ENCODE measurements at places on chromosomes 2 and 18. TPM values are rescaled to one million over a fixed set of nuclear protein-coding genes. Genes with fewer than 3 reads are reported as not detected.

Gene RBKS
- total RNA-seq, result 25.3 TPM

Gene TUBA3E
- total RNA-seq, result not detected

DNA sequence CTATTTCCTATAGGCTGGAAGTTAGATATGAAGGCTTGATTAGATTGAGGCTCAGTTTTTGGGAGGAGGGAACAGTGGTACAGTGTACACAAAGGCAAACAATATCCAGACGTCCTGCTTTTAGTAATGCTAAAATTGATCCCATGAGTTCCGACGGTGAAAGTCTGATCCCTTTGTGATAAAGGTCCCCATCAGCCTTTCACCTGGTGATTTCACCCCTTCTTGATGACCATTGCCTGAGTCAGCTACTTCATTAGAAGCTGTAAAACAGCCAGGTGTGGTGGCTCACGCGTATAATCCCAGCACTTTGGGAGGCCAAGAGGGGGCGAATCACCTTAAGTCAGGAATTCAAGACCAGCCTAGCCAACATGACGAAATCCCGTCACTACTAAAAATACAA, 29.7 kb downstream of the TWSG1 start:
- H3K27ac ChIP-seq, result no peak overlapping the region
- no peaks in the 10 kb centered on the region for H3K36me3 ChIP-seq
- no peak overlapping the region for H3K4me3 ChIP-seq
- H3K27me3 ChIP-seq, result no peaks in the 10 kb centered on the region
- no peak for DNase-seq

- no peaks in the 10 kb centered on the region for H3K27me3 ChIP-seq
- H3K27ac ChIP-seq, result peak overlapping the region; percentile 45
- H3K4me1 ChIP-seq, result peaks cover 21% of the 10 kb centered on the region
- DNase-seq, result peak; percentile 9
- no peaks in the 10 kb centered on the region for H3K36me3 ChIP-seq
- peak overlapping the region; percentile 45 for H3K4me3 ChIP-seq
Measured at GRCh38 chr2:144325086-144325485, 194.8 kb downstream of the ZEB2 start.

DNA sequence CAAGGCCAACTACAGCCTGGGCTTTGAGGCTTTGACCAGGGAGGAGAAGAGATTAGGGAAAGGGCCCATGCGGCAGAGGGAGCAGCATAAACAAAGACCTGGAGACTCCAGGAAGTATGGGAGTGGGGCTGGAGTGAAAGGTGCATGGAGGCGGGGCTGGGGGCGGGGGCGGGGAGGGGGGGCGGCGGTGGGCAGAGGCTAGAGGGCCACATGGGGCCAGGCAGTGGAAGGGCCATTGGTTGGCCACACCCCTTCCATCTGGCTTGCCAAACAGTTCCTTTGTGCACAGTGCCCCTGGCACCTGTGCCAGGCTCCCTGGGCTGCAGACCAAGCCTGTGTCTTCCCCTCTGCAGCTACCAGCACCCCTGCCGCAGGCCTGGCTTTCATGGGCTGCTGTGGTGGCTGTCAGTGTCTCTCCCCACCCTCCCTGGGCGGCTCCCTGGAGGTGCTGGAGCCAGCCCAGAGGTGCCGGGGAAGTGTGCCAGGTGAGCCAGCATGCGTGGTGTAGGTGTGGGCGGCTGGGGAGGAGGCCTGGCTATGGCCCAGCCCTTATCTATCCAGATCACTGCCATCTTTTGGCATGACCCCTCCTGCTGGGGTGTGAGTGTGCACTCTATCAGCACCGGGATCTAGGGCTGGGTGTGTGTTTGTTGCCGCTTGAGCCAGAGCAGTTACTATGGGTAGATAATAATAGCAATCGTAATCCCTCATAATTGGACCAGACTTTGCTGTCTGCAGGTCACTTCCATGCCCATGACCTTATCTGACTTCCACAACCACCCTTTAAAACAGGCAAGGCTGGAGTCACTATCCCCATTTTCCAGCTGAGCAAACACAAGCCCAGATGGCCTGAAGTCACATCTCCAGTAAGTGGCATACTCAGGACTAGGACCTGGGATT, 30.5 kb downstream of the DNMT3A start:
- no peak overlapping the region for H3K27ac ChIP-seq
- no peak overlapping the region for H3K4me3 ChIP-seq
- peaks cover 31% of the 10 kb centered on the region for H3K36me3 ChIP-seq
- DNase-seq, result no peak
- H3K4me1 ChIP-seq, result peaks cover 75% of the 10 kb centered on the region
- H3K27me3 ChIP-seq, result no peaks in the 10 kb centered on the region

- no peaks in the 10 kb centered on the region for H3K4me1 ChIP-seq
- H3K4me3 ChIP-seq, result no peak overlapping the region
- H3K36me3 ChIP-seq, result no peaks in the 10 kb centered on the region
- no peaks in the 10 kb centered on the region for H3K27me3 ChIP-seq
- DNase-seq, result no peak
Measured at GRCh38 chr2:129205176-129205575, 774.3 kb upstream of the RAB6C start.

DNA sequence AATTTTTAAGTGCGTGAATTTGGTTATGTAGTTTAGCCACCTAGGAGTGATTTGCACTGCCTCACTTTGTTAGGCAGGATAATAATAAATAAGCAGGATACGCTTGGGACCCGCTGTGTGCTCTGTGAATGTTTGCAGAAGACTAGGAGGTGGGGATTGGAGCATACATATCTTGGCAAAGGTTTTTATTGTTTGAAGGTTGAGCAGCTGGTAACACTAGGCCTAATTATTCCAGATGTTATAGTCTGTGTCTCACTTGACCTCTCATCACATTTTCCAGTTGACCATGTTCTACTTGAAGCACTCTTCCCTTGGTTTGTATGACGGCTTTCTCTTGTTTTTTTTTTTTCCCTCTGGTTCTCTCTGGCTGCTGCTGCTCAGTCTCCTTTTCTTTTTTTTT, 42.7 kb downstream of the FHOD3 start:
- no peak overlapping the region for H3K27ac ChIP-seq
- no peak overlapping the region for H3K4me3 ChIP-seq
- H3K4me1 ChIP-seq, result no peaks in the 10 kb centered on the region
- no peaks in the 10 kb centered on the region for H3K36me3 ChIP-seq
- DNase-seq, result no peak

DNA sequence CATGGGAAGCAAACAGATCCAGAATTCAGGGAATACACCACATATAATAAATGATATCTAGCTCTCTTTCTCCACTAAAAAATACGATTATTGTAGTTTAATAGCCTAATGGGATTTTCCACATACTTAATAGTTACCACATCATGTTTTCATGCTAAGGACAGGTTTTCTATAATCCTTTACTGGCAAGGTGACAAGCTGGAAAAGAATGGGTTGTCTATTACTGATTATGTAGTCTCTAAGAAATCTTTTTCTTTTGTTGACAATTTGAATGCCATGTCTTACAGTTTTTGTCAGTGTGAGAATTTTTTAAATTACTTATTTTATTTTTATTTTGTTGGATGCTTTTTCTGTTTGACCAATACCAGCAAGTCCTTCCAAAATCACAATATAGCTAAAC, 177.8 kb downstream of the GALNT13 start:
- H3K4me3 ChIP-seq, result no peak overlapping the region
- no peak overlapping the region for H3K27ac ChIP-seq
- H3K27me3 ChIP-seq, result no peaks in the 10 kb centered on the region
- H3K36me3 ChIP-seq, result no peaks in the 10 kb centered on the region
- no peak for DNase-seq

- no peak overlapping the region for H3K4me3 ChIP-seq
- no peak for DNase-seq
- H3K27me3 ChIP-seq, result no peaks in the 10 kb centered on the region
- H3K4me1 ChIP-seq, result no peaks in the 10 kb centered on the region
- H3K36me3 ChIP-seq, result no peaks in the 10 kb centered on the region
Measured at GRCh38 chr2:205814039-205814364, 131.7 kb downstream of the NRP2 start.

GRCh38 chr2:171592036-171592555, 69.8 kb downstream of the CYBRD1 start:
- H3K4me1 ChIP-seq, result no peaks in the 10 kb centered on the region
- H3K27me3 ChIP-seq, result peaks cover 4% of the 10 kb centered on the region
- H3K27ac ChIP-seq, result no peak overlapping the region
- no peak for DNase-seq
- no peaks in the 10 kb centered on the region for H3K36me3 ChIP-seq

DNA sequence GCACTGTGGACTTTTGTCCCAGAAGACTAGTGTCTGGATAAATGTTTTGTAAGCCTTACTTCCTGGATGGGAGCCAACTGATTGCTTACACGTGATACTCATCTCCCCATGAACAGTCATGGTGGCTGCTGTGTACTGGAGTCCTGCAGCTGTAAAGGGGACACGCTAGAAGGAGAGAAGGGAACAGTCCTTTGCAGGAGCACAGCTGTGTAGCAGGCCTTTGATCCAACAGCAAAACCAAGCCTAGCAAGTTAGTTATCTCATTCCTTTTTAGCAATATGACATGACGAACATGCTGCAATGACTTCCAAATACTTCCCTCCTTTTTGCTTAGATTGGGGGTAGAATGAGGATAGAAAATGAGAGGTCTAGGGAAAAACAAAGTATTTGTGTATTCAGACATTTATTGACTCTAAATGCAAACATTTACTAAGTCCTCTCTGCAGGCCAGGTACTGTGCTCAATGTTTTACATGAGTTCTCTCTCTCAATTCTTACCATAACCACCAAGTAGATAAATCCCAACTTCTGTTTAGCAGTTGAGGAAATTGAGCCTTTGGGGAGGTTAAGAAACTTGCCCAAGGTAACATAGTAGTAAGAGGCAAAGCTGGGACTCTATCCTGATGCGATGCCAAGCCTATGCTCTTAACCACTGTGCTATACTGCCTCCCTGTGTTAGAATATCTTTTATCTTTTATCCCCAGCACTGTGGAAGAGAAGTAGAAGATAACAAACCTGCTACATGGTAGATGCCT, 55.4 kb upstream of the CD28 start:
- DNase-seq, result peak; percentile 52
- H3K36me3 ChIP-seq, result no peaks in the 10 kb centered on the region
- no peak overlapping the region for H3K27ac ChIP-seq
- H3K4me3 ChIP-seq, result no peak overlapping the region
- H3K27me3 ChIP-seq, result no peaks in the 10 kb centered on the region
- H3K4me1 ChIP-seq, result no peaks in the 10 kb centered on the region

DNA sequence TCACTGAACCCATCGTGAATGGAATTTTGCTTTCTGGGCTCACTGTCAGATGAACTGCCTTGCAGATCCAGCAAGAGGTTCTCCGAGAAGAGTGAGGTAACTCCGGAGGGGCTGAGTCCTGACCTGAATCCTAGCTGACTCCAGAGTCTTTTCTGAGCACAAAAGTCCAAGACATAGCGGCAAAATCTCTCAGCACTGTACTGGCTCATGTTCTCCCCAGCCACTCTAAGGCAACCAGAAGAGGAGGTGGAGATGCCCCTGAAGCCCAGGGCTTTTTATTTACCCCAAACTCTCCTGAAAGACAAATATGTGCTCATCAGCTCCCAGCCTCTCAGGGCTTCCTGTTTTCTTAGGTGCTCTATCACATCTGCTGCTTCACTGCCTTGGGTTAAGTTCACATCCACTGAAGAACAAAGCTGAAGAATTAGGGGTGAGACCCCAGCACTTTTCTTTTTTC, 221.8 kb downstream of the MREG start:
- no peaks in the 10 kb centered on the region for H3K36me3 ChIP-seq
- DNase-seq, result no peak
- H3K27ac ChIP-seq, result no peak overlapping the region
- H3K27me3 ChIP-seq, result no peaks in the 10 kb centered on the region
- no peak overlapping the region for H3K4me3 ChIP-seq

- H3K27ac ChIP-seq, result no peak overlapping the region
- H3K36me3 ChIP-seq, result no peaks in the 10 kb centered on the region
- no peak overlapping the region for H3K4me3 ChIP-seq
- no peaks in the 10 kb centered on the region for H3K27me3 ChIP-seq
- no peak for DNase-seq
Measured at GRCh38 chr18:5467671-5468070, 76.1 kb downstream of the EPB41L3 start.

DNA sequence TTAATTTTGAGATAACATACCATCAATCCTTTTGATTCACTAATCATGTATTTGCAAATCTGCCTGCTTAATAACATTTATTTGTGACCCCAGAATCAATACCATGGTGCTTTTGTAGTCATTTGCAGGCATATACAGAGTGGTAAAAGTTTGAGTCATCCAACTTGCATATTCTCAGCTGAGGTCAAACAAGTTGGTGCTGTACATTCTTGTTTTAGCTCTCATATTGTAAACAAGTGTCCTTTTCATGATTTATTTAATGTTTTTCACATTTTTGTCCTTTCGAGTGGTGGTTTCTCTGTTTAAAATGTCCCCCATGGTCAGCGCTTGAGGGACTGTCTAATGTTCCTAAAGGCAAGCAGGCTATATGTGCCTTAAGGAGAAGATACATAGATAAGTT, 17.5 kb downstream of the RAB27B start:
- no peaks in the 10 kb centered on the region for H3K4me1 ChIP-seq
- H3K27ac ChIP-seq, result no peak overlapping the region
- no peaks in the 10 kb centered on the region for H3K36me3 ChIP-seq

GRCh38 chr2:178782236-178782635, 25.0 kb downstream of the TTN start:
- no peak overlapping the region for H3K4me3 ChIP-seq
- no peak for DNase-seq
- no peaks in the 10 kb centered on the region for H3K27me3 ChIP-seq
- H3K27ac ChIP-seq, result no peak overlapping the region

DNA sequence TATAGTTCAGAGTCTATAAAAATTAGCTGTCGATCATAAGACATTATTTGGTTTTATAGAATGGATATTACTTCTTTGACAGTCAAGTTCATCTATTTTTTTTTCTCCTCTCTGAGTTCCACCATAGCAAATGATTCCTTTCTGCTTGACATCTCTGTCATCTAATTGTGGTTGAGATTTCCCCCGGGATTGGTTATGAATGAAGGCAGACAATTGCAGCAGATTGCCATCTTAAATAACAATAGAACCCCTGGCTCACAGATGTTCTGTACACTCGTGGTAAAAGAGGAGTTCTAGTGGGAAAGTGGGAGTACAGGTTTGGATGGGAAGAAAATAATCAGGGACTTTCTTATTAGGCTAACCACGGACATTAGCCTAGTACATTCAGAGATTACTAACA, 292.1 kb upstream of the NRXN1 start:
- no peaks in the 10 kb centered on the region for H3K4me1 ChIP-seq
- no peaks in the 10 kb centered on the region for H3K36me3 ChIP-seq
- DNase-seq, result no peak
- no peaks in the 10 kb centered on the region for H3K27me3 ChIP-seq
- no peak overlapping the region for H3K27ac ChIP-seq

DNA sequence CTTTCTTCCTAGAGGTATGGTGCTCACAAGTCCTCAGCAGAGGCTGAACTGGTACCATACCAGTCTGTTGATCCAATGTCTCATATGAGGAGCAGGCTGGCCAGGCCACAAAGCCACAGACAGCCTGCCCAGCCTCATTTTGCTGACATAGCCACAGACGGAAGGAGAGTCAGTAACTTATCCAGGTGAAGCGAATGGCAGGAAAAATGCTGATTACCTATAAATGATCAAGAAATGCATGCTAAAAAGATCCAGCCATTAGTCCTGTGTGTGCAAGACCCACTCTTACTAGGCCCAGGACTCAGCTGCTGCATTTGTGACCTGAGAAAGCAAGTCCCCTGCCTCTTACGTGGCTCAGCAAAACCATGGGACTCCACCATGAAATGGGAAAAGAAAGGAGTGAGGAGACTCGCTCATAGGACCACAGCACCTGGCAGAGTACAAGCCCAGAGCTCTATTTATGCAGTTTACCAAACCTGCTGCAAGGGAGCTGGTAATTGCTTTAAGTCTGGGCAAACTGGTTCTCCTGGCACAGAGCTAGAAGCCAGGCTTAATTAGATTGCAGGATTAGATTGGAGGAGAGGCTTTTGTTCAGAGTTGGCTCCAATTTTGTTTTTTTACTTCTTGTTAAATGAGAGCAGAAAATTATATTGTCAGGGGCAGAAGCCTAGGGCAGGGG, 19.0 kb downstream of the RHOB start:
- no peaks in the 10 kb centered on the region for H3K4me1 ChIP-seq
- no peaks in the 10 kb centered on the region for H3K27me3 ChIP-seq
- no peak overlapping the region for H3K4me3 ChIP-seq
- no peaks in the 10 kb centered on the region for H3K36me3 ChIP-seq

Measured in CD4-positive, CD25-positive, alpha-beta regulatory T cell (primary cell).